ENCODE measurements at places on chromosomes 3 and 15. TPM values are rescaled to one million over a fixed set of nuclear protein-coding genes. Genes with fewer than 3 reads are reported as not detected.
A peak's percentile ranks its signal among the peaks of the same experiment; 100 is the strongest.

GRCh38 chr3:194137008-194137505 is 1.1 kb downstream of the HES1 start:
- H3K36me3 ChIP-seq, result peaks cover 8% of the 10 kb centered on the region
- DNase-seq, result no peak
- peaks cover 33% of the 10 kb centered on the region for H3K4me1 ChIP-seq
- no peaks in the 10 kb centered on the region for H3K27me3 ChIP-seq
- H3K27ac ChIP-seq, result peak overlapping the region; percentile 97

DNA sequence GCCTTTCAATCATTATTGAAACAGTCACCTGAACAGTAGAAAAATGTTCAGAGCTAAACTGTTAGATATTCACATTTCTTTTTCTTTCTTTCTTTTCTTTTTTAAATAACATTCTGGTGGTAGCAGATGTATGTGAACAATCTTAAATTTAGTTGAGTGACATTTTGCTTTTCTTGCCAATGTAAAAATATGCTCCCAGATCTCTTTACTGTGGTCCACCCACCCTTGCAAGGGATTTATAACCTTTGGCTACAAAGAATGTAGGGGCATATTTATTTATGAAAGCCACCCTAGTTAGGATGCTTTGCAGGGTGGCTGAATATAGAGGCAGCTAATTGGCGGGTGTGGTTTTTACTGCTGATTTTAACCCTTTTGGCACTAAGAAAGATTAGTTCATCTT is 473.9 kb downstream of the MFSD1 start:
- no peaks in the 10 kb centered on the region for H3K4me1 ChIP-seq
- no peaks in the 10 kb centered on the region for H3K36me3 ChIP-seq
- no peaks in the 10 kb centered on the region for H3K27me3 ChIP-seq
- DNase-seq, result no peak
- H3K27ac ChIP-seq, result no peak overlapping the region
- no peak overlapping the region for H3K4me3 ChIP-seq

- no peaks in the 10 kb centered on the region for H3K27me3 ChIP-seq
- H3K27ac ChIP-seq, result no peak overlapping the region
- no peak overlapping the region for H3K4me3 ChIP-seq
- DNase-seq, result no peak
- H3K36me3 ChIP-seq, result no peaks in the 10 kb centered on the region
These were observed 44.4 kb upstream of the GK5 start for GRCh38 chr3:142269767-142270166.

- no peaks in the 10 kb centered on the region for H3K36me3 ChIP-seq
- H3K4me3 ChIP-seq, result no peak overlapping the region
- DNase-seq, result no peak
- H3K4me1 ChIP-seq, result no peaks in the 10 kb centered on the region
- H3K27ac ChIP-seq, result no peak overlapping the region
- no peaks in the 10 kb centered on the region for H3K27me3 ChIP-seq
These were observed 90.6 kb downstream of the SOX14 start for GRCh38 chr3:137854533-137855261.

Gene MORC1
- 0.13 TPM for total RNA-seq

Gene TRH
- total RNA-seq, result not detected

Gene IQCF5
- not detected for total RNA-seq
